GM12891 (cell line): ENCODE measurements at places on chromosomes 2 and 18.

- no peak for DNase-seq
These were observed 99.7 kb downstream of the SMAD2 start for GRCh38 chr18:47830772-47831171.

DNA sequence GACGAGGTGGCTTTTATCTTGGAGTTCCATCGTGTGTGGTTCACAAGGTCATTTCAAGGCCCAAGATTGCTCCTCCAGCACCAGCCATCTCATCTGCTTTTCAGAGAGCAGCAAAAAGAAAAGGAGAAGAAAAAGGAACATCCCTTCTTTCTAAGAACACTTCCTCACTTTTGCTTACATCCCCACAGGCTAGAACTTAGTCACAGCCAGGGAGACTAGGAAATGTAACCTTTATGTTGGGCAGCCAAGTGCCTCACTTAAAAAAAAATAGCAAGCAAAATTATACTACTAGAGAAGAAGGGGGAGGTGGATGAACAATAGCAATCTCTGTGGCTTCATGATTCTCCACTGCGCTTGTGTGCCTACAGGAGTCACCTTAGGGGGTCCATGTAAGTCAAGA is 141.8 kb downstream of the SMAD2 start:
- no peak for DNase-seq

DNA sequence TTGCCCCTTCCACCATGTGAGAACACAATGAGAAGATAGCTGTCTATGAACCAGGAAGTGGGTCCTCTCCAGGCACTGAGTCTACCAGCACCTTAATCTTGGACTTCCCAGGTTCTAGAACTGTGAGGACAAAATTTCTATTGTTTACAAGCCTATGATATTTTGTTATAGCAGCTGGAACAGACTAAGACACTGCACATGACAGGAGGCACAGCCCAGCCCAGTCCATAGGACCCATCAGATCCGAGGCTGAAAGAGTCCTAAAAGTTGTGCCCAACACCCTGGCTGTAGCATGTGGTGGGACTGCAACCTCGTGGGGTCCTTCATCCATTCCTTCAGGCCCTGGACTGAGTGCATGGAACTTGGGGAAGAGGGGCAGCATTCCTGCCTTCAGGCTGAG is 48.4 kb upstream of the YWHAQ start:
- DNase-seq = no peak

GRCh38 chr18:77187189-77187588 is 54.6 kb upstream of the MBP start:
- DNase-seq = no peak

- no peak for DNase-seq
These were observed 35.4 kb upstream of the NT5DC4 start for GRCh38 chr2:112685271-112685884.

GRCh38 chr2:101018934-101019333 is 16.8 kb downstream of the RPL31 start:
- no peak for DNase-seq

DNA sequence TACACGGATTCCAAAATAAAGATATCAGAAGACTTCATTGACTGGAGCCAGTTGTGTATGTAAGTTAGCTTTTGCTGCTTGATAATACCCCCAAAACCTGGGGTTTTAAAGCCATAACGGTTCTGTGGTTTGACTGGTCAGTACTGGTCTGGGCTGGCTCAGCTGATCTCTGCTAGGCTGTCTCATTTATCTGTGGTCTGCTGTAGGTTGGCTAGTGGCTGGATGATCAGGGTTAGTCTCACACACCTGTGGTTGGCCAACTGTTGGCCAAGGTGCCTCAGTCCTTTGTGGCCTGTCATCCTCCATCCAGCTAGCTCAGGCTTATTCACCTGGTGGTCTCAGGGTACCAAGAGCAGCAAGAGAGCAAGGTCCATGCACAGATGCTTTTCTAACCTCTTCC is 183.2 kb downstream of the KLHL29 start:
- no peak for DNase-seq

GRCh38 chr2:223633656-223634055 is 31.5 kb upstream of the SCG2 start:
- DNase-seq = no peak

DNA sequence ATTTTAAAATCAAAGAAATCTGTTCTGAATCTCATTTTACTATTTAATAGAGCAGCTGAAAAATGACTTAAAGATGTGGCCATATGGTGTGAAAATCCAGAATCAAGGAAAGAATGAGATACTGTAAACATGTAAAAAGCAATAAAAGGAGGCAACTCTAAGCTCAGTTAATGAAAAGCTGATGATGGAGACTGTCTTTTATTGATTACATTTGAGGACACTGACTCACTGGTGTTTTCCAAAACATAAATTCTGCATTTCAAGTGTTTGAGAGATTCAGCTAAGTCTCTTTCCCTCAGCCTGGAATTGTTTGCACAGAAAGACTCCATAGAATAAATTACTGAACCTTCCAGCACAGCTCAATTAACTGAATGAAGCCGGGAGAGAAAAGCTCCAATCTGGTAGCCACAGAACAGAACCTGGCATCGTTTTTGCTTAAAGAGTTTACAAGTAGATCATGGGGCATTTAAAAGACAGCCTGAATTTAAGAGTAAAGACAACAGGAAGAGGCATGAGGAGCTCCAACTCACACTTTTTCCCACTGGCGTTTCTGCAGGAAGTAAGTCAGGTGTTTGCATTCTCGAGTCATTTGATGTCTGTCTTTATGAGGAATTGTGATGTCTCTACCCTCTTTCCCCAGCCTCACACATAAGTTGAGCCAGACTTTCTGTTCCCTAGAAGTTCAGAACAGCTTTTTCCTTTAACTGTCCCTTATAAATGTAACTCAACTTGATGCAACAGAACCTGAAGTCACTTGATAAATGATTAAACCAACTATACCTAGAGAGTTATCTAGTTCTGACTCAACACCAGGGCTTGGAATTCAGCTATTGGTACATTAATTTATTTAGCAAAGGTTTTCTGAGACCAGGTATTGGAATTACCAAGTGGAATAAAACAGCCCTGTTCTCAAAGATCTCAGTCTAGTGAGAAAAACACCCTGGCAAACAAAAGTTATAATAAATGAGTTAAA is 53.3 kb downstream of the FTCDNL1 start:
- DNase-seq = no peak

DNA sequence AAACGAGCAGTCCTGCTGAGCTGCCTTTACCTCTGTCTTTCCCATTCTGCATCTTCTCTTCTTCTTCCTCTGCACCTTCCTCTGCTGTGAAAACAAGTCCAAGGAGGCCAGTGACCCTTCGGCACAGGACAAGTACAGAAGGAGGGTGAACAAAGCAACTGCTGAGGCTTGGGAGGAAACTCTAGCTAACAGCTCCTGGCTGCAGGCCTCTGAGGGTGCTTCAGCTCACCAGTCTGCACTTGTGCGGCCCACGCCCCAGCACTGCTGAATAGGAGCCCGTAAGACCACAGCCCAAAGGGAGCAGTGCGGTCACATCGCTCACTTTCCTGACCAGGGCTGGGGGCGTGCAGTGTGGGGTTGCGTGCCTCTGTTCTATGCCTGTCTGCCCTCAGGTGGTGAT is 42.1 kb upstream of the DNMT3A start:
- no peak for DNase-seq

- no peak for DNase-seq
These were observed 15.1 kb downstream of the TRIB2 start for GRCh38 chr2:12731701-12732280.

GRCh38 chr2:113679457-113679856 is 52.4 kb downstream of the RABL2A start:
- DNase-seq = no peak

GRCh38 chr2:4976407-4976806 is 715.8 kb upstream of the SOX11 start:
- no peak for DNase-seq

DNA sequence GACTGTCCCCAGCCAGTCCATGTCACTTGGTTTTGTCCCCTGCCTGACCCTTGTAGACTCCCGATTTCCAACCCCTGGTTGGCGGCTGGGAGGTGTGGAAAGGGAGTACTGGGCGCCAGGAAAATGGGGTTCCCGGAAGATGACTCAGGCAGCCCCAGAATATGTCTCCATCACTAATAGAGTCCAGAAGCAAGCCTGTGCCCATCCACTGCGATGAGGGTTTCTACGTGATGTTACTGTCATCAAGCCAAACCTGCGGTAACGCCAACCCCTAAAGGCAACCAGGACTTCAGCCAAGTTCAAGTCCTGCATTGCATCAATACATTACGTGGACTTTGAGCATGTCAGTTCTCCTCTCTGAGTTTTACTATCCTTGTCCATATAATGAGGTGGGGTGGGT is 62.0 kb upstream of the TAF1B start:
- no peak for DNase-seq

GRCh38 chr2:102826904-102827303 is 65.1 kb downstream of the TMEM182 start:
- no peak for DNase-seq

DNA sequence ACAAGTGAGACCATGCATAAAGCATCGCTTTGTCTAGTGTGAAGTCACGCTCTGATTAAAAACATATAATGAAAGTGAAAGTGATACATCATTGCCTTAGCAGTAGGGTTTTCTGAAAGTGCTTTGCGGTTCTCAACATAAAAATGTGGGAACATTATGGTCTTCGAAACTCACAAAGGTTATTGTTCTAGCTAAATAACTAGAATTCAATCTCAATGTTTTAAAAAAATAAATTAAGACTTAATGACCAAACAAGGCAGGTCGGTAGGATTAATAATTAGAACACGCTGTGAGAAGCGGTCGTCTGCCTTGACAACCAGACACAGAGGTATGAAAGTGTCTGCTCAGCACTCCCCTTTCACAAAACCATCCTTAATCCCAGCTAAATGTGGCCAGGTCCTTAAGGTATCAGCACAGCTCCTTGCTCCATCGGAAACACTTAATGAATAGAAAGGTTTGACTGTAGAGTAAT is 42.2 kb downstream of the KLHL14 start:
- no peak for DNase-seq

DNA sequence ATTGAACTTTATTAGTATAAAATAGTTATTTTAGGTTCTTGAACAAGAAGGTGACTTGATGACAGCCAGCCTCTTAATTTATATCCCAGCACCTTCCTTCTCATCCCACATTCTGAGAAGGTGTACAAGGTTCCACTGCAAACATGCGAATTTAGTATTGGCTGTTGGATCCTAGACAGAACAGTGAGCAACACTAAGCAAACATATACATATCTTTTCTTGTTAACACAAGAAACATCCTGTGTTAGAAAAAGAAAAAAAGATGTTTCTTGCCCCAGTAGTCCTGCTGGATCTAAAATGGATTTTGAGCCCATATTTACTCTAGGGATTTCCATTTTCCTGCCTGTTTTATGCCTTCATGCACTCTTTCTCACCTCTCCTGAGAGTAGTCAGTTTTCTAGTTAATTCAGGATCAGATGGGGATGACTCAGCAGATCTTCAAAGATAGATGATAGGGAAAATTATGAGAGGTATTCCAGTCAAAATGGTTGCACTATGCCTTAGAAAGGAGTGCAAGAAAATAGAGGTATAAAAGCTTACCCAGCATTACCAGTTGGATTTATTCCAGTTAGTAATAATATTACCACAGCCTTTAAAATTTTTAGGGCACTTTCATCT is 336.5 kb downstream of the MEIS1 start:
- DNase-seq = no peak

GRCh38 chr2:64036034-64036705 is 16.9 kb upstream of the VPS54 start:
- DNase-seq = no peak

- DNase-seq = no peak
These were observed 53.7 kb downstream of the RIT2 start for GRCh38 chr18:43061816-43062215.

DNA sequence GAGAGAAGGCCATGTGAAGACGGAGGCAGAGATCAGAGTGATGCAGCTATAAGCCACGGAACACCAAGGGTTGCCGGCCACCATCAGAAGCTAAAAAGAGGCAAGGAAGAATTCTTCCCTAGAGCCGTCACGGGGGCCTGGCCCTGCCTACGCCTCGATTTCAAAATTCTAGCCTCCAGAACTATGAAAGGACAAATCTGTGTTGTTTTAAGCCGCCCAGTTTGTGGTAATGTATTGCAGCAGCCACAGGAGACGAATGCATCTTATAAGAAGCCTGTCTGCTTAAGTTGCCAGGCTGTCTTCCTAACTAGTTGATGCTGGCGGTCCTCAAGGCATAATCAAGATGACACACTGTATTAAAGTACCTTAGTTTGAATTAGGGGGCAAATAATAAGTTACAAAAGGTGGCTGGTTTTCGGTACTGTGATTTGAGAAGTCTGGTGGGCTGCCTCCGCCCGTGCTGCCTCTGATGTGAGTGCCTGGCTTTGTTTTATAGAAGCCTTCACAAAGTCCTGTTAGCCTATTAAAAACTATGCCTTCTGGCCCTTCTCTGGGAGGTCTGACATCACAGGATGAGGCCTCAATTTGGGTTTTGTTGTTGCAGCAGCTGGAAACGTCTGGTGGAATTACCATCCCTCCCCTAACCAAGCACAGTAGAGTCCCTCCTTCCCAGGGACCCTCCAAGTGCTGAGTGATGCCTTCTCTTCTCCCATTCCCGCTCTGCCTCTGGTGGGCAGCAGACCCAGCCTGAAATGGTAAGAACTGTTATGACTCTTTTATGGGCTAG is 53.6 kb downstream of the SRD5A2 start:
- no peak for DNase-seq

GRCh38 chr2:96485751-96486651 is 19.2 kb downstream of the NEURL3 start:
- peak; percentile 60 for DNase-seq

DNA sequence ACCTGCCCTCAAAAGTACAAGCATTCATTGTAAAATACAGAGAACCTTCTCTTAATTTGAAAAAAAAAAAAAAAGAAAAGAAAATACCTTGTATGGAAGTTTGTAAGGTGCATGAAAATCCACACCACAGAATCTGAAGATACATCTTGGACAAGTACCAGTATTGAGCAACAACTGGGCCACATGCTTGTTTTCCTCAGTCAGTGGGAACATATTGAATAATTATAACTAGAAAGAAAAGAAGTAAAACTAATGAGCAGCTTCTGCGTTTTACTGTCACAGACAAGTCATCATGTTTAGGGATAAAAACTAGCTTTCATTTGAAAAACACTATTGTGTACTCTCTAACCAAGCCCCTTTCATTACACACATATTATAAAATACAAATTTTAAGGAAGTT is 5.8 kb upstream of the PEX13 start:
- DNase-seq = no peak

- DNase-seq = no peak
These were observed 7.1 kb downstream of the ACTG2 start for GRCh38 chr2:73899801-73900336.

- peak; percentile 21 for DNase-seq
These were observed 482.2 kb downstream of the SPAG16 start for GRCh38 chr2:213766465-213766901.

GRCh38 chr18:63152791-63153190 is 166.8 kb downstream of the BCL2 start:
- DNase-seq = no peak

DNA sequence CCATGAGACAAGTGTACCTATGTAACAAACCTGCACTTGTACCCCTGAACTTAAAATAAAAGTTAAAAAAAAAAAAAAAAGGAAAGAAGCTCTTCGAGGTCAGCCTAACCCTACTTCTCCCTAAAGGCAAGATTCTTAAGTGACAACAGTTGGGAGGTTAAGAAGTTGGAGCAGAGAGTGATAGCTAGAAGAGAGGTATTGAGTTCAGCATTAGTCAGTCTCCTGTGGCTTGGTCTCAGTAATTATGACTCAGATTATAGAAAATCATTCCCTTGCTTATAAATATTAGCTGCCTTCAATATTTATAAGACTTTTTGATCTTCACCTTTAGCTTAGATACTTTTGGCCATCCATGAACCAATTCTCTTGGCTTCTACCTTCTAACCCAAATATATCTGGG is 926.8 kb upstream of the SLC39A10 start:
- DNase-seq = no peak
